ENCODE measurements at places on chromosomes 16 and 17.

- DNase-seq, result no peak
These were observed 1.9 kb downstream of the CMC2 start for GRCh38 chr16:81004646-81005353.

DNA sequence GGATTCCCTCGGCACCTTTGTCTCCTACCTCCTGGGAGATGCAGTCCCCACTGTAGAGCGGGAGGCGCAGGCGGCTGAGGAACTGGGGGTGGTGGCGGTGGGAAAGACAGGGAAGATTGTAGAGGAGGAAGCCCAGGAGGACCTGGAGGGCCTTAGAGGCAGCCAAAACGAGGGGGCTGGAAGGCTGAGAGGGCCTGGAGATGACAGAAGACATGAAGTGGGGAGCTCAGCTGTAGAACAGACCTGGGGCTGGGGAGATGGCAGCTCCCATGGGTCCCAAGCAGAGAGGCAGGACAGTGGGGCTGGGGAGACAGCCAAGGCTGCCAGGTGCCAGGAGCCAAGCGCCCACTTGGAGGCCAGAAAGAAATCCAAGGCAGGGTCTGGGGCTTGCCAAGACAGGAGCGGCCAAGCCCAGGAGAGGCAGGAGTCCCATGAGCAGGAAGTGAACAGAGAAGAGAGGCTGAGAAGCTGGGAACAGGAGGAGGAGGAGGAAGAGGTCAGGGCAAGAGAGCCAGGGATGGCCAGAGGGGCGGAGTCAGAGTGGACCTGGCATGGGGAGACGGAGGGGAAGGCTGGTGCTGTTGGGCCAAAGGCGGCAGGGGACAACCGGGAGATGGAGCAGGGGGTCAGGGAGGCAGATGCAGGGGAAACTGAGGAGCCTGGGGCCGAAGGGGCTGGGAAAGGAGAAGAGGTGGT, 803 bp downstream of the APOBR start:
- no peak for DNase-seq

DNA sequence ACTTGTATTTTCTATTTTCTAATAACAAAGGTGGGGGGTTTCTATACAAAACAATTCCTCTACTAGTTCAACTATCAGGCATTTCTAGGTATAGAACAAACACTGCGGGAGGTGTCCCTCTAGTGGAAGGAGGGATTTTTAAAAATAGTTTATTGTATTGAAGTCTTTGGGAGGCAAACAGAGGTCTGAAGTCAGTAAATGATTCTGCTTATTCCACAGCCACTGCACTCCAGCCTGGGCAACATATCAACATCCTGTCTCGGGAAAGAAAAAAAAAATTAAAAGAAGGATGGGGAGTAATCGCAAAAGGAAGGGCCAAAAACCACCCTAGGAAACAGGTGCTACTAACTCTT, 648 bp upstream of the ERCC4 start:
- DNase-seq, result no peak

GRCh38 chr17:50363217-50364060, 9.5 kb downstream of the MRPL27 start:
- peak; percentile 76 for DNase-seq

DNA sequence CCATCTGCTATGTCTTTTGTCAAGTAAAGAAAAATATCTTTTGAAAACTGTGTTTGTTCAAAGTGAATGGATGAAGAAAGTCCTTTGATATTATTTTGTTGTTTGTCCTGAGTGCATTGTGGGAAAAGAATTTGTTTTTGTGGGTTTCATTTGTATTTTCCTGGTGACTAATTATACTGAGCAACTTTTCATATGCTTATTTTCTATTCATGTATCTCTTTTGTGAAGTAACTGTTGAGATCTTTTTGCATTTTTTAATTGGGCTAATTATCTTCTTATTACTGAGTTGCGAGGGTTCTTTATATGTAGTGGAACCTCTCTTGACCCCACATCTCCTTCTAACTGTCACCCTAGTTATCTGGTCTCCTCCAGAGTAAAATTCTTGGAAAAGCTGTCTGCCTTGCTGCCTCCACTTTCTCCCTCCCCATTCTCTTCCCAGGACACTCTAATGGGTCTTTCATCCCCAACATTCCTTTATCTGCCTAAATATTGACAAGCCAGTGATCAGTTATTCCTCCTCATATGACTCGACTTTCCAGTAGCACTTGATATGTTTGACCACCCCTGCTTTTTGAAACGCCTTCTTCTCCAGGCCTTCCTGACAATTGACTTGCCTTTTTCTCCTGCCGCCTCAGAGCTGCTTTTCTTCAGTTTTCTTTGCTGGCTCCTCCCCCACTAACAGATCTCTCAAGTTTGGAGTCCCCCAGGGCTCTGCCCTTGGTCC, 117.6 kb upstream of the HAS3 start:
- DNase-seq, result no peak

- DNase-seq, result peak; percentile 85
These were observed 43.7 kb upstream of the TNRC6A start for GRCh38 chr16:24685539-24686432.
